ENCODE measurements at places on chromosomes 5 and 9. TPM values are rescaled to one million over a fixed set of nuclear protein-coding genes. Genes with fewer than 3 reads are reported as not detected.

GRCh38 chr5:35672995-35673394 lies 55.3 kb downstream of the SPEF2 start:
- no peak for DNase-seq

The ACOT12 gene
- not detected for polyA plus RNA-seq

The LCN6 gene
- polyA plus RNA-seq: not detected

The CANX gene
- 402 TPM for polyA plus RNA-seq

DNA sequence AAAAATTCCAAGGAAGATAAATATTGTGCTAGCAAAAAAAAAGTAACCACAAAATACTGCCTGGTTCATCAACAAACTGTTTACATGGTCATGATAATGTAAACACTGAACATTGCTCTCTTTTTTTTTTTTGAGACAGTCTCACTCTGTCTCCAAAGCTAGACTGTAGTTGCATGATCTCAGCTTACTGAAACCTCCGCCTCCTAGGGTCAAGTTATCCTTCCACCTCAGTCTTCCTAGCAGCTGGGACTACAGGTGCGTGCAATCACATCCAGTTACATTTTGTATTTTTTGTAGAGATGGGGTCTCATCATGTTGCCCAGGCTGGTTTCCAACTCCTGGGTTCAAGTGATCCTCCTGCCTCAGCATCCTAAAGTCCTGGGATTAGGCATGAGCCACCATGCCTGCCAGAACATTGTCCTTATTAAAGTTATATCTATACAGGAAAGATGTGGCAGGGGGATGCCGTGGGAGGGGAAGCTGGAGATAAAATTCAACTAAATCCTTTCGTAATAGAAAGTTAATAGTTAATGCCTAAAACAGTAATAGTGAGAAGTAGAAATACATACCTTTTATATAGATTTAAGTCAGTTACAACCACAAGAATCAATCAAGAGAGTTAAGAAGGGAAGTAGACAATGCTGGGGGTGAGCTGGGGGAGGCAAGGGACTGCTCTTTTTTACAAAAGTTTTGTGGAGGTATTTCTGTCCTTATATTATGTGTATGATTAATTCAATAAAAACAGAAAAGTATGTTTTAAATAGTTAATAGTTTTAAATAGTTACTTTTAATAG lies 52.3 kb downstream of the RGMB start:
- DNase-seq: no peak
